ENCODE measurements at places on chromosomes 1 and 21.

GRCh38 chr1:103283841-103284669 lies 175.7 kb upstream of the COL11A1 start:
- no peak for DNase-seq

GRCh38 chr1:37288900-37289299 lies 185.5 kb upstream of the ZC3H12A start:
- DNase-seq = no peak

DNA sequence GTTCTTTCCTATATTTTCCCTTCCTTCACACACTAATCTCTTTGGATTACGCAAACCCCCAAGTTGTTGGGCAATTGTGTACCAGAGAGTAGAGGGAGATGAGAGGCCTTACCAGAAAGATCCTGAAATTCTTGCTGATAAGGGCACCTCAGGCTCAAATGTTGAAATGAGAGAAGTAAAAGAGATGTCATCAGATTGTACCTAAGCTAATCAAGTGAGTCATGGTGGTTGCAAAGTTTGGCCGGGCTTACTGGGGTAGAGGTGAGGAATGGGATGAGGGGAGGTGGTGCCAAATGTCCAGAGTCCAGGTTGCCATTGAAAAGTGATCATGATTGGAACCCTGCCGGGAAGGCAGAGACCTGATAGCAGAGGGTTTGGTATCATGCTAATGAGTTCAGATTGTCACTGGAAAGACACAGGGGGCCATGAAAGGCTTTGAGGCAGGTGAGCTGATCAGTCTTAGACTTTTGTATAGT lies 43.1 kb downstream of the OPTC start:
- DNase-seq = no peak

DNA sequence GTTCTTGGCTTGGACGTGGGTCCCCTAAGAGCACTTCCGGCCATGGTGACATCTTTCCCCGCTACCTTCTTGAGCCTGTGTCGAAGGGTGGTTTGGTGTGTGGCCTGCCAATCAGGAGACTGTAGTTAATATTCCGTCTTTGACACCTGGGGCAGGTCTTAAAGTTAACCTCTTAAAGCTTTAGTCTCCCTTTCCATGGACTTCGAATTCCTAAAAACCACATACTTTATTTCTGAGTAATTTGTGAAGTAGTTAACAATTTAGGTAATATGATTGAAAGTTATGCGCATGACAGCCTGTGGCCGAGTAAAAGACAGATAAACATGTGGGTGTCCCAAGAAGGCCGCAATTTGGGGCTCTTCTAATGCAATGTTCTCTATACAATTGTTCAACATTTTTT lies 10.2 kb upstream of the RAB29 start:
- DNase-seq = no peak

DNA sequence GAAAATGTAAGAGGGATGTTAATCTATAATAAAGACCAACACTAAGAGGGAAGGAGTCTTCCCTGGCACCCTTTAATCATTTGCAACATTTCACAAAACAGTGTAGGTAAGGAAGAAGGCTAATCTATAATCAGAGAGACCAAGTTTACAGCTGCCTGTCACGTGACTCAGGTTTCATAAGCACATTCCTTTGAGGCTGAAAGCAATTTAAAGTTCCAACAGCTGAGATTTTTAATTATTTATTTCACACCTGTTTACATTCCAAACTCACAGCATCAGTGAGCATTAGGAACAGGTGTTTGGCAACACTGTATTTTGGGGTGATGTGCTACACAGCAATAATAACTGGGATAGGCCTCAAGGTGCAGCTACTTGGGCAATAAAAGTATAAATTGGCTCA lies 75.7 kb upstream of the PGBD5 start:
- DNase-seq = no peak

DNA sequence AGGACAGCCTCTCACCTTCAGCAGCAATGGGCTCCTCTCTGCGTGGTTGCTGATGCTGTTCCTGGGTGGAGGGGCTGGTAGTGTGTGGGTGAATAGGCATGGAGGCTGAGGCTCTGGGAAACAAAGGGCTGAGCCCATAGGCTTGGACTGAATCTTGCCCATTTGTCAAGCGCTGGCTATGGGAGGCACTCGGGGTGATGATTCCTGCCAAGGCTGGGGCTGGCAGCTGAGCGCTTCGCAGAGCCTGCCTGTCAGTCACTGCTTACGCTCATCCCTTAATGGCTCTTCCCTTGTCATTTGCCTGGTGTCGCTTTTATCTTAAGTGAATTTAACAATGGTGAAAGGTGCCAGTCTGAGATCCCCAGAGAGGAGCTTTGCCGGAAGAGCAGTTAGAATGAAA lies 353.3 kb downstream of the PBX1 start:
- no peak for DNase-seq

- DNase-seq = no peak
Measured at GRCh38 chr1:47895279-47896125, 101.7 kb downstream of the TRABD2B start.

DNA sequence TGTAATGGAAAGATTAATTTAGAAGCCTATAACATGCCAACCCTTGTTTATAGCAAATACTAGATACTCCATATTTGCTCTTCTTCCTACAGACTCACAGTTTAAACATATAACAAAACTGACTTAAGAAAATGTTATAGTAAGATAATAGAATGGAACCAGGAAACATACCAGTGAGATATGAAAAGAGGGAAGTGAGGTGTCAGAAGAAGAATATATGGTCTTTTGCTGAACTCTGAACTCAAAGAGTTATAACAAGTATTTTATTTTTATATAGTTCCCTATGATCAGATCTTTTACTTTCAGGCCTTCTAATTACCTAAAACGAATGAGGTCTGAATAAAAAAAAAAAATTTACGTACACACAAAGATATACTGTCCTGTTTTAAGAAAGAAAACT lies 20.9 kb downstream of the TMED5 start:
- no peak for DNase-seq

- DNase-seq = no peak
Measured at GRCh38 chr1:35588197-35588910, 15.2 kb downstream of the TFAP2E start.

GRCh38 chr1:101745551-101746270 lies 251.0 kb downstream of the OLFM3 start:
- no peak for DNase-seq

- DNase-seq = no peak
Measured at GRCh38 chr1:225697428-225697827, 44.5 kb upstream of the ENAH start.

GRCh38 chr1:7199077-7199779 lies 414.0 kb downstream of the CAMTA1 start:
- no peak for DNase-seq

- peak; percentile 77 for DNase-seq
Measured at GRCh38 chr1:109619576-109620400, at the start of the genes AMPD2 and GNAT2. Gene AMPD2 (plus strand): TSS chr1:109619837. CDS start chr1:109621176, 1,339 bp downstream. Gene GNAT2 (minus strand): TSS chr1:109619616. CDS start chr1:109612870, 6,746 bp downstream.

- DNase-seq = no peak
Measured at GRCh38 chr1:65167586-65168242, 19.7 kb downstream of the AK4 start.

- DNase-seq = no peak
Measured at GRCh38 chr1:65409314-65409713, 11.2 kb upstream of the LEPR start.

DNA sequence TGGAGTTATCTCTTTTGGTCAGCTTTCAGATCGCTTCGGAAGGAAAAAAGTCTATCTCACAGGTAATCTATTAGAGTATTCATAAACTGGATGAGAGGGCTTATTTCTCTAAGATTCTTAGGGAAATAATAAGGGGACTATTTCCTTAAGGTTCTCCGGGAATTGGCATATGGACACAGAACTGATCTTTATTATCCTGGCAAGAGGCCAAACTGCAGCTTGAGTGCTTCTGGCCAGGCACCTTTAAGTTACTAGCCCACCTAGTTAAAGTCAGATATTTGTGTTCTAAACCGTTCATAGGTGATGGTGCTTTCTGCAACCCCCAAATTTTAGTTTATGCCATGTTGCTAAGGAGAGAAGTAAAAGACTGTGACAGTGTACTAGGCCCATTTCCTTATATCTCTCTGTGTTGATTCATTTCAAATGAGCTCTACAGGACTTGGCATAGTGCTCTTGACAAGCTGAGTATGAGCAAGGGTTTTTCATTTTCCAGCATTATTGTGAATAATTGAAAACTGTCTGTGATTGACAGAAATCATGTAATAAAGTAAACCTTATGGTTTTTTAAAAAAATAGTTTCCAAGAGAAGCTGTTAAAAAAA lies 43.4 kb downstream of the SLC22A15 start:
- DNase-seq = no peak

GRCh38 chr1:221429264-221429663 lies 312.6 kb downstream of the DUSP10 start:
- no peak for DNase-seq

DNA sequence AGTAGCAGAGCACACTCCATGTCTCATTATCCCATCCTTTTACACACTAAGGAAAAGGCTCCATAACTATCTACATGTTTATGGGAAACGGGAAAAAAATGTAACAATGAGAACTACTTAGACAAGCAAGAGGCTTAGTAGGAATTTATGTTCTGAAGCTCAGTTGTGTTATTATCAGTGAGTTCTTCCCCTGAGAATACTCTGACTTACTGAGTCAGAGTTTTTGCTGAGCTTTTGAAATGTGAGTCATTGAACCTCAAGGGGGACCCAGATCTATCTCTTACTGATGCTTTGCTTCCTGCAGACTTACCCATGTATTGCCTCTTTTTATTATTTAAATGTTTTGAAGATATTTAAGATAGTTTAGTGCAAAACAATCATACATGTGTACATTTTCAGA lies 20.1 kb downstream of the CFHR5 start:
- no peak for DNase-seq

DNA sequence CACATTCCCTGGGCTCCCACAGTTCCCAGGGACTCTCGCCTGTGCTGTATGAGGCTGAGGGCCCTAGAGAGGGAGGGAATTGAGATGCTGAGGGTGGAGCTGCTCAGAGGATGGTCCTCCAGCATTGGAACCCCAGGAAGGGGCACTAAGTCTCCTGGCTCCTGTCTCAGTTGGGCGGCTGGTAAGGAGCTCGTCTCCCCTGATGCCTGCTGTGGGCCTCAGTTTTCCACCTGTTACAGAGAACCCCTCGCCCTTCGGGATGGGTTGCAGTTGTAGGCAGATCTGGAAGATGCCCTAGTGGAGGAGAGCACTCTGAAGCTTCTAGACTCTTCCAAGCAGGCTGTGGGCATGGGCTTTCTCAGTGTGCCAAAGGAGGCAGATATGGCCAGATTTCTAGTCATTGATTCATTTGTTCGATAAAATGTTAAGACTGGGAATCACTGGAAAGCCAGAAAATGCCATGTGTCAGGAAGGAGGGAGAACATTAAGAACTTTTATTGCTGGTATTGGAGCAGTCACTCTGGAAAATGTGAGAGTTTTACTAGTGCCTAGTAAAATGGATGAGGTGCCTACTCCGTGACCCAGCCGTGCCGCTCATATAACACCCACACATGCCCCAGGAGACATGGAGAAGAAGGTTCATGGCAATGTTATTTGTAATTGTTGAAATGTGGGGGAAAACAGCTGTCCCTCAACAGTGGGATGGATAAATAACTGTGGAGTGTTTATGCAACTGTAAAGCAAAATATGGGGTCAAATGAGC lies 828 bp upstream of the MYBPH start:
- DNase-seq = no peak

DNA sequence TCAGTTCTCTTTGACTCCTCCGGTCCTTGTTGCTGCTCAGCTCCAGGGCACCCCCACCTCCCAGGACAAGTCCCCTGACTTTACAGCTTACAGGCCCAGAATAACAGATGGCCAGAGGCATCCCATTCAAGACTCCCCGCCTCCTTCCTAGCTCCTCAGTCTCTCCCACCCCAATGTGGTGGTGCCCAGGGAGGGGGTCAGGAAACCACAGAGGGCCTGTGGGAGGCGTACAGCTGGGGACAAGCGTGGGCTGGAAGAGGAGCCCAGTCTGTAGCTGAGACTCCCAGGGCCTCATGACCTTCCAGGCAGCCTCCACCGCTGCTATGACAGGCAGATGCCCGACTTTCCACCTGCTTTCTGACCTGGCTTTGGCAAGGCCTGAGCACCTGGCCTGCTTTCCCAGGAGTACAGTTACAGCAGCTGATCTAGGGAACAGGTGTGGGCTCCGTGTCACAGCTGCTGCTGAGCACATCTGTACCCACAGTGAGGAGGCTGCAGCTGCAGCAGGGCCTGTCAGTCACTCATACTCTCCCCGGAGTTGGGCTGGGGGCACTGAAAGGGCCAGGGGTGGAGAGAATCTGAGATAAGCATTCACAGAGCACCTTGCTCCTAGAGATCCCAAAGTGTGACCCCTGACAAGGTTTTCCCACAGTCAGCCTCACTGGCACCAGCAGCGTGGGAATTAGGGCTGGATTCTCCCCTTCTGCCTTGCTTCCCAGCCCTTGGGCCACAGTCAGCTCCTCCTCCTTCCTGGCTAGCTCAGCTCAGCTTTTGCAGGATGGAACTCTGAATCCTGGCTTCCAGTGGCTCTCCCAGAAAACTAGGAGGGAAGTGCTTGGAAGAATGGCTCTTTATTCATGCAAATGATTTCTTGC lies 7.1 kb upstream of the NAV1 start:
- DNase-seq = no peak

GRCh38 chr1:77900687-77901293 lies 12.4 kb downstream of the NEXN start:
- no peak for DNase-seq

DNA sequence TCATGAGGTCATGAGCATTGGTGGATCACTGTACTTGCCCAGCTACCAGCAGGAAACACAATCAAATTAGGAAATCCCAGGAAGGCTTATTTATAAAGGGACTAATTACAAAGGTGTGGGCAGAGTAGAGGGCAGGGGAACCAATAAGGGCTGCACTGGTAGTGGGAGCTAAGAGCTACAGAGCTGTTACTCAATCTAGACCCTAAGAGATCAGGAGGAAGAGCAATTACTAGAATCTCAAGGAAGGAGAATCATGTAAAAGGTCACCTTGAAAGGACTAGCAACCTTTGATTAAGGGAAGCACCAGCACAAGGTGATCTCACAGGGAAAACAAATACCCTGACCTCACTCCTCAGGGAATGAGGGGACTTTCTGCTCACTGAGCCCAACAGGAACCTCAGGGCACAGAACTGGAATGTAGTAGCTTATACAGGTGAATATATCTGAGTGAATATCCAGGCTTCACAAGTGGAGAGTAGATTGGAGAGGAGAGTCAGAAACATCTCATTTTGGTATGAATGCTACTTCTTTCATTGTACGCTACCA lies 66.8 kb downstream of the SAMSN1 start:
- DNase-seq = no peak

- DNase-seq = no peak
Measured at GRCh38 chr1:244954359-244954758, 90.0 kb upstream of the HNRNPU start.

DNA sequence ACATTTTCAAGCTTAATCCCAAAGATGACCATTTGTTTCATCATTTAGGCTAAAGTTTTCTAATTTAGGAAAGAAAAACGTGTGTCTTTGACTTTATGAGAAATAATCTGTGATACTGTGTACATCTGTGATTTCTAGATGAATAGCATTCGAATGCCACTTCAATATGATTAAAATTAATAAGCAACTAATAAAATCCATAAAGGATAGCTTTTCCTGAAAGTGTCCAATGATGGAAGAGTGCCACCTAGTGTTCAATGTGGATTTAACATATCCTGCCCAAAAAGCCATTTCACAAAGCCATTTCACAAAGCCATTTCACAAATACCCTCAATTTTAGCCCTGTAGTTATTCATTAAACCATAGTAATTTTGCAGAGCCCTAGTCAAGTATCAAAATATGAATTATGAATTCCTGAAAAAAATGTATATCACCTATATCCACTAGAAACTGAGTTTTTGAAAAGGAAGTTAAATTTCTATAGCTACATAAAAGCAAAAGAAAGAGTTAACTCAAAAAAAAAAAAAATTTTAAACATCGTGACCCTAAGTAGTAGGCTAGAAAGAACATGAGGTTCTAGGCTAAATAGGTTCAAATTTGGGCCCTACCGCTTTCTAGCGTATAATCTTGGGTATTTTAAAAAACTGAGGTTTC lies 19.1 kb downstream of the NME7 start:
- DNase-seq = no peak
